Femur (tissue), 1 donor: ENCODE measurements at places on chromosomes 12 and 14.
A peak's percentile ranks its signal among the peaks of the same experiment; 100 is the strongest.

DNA sequence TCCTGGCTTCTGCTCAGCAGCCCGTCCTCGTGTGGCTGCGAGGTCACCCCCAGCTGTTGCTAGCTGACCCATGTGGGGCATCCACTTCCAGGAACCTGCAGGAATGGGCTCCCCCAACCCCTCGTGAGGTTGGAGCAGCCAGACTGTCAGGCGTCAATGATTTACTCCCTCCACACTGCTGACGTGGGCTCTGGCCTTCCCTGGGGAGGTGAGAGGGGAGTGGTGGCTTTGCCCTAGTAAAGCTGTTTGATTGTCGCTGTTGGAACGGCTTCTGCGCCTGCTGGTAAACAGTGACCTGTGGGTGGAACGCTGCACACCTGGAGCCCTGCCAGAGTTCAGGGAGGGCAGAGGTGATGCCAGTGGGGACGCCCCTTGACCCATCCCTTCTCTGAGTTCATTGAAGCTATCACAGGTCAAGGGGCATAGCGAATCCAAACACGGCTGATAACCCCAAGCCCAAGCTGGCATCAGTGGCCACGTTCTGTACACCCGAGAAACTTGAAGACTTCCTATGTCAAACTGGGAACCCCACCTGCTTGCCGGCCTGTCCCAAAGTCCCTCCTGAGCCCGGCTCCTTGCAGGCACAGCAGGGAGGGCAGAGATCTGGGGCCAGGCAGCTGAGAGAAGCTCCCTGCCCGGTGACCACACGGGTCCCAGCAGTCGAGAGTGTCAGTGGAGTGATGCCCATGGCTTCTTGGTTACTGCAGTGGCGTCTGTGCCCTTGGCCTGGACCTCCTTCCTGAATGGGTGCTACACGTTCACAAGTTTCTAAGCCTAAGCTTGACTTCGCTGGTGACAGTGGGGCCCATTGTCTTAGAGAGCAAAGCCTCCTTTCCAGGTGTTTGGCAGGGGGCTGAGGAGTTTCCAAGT is 2.7 kb downstream of the ASPG start:
- DNase-seq: no peak

DNA sequence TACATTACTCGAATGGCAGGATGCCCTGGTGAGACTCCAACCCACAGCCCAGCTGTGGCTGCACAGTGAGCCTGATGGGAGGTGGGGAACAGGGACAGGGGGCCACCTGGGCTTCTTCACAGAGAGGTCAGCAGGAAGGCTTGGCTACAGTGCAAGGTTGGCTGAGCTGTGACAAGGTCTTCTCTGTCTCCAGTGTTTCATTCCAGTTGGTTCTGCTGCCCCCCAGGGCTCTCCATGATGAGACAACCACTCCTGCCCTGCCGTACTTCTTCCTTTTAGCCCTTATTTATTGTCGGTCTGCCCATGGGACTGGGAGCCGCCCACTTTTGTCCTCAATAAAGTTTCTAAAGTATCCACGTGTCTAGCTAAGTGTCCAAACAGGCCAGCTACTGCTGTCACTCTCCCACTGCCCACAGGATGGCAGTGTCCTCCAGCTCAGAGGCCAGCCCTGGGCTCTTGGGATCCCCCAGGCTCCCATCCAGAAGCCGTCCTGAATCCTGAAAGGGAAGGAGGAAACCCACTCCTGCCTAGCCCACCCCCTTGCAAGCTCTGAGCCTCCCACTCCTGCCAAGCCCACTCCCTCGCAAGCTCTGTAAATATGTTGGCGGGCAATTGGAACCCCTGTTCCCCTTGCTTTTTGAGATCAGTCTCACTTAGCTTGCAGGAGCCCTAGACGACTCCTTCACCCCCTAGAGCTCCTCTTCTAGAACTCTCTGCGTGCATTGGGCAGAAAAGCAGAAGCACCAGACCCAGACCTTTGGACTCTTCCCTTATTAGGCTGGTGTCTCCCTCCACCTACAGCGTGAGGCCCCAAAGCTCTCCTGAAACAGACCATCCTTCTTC is 5.4 kb downstream of the C1QL4 start:
- peak; percentile 85 for DNase-seq

DNA sequence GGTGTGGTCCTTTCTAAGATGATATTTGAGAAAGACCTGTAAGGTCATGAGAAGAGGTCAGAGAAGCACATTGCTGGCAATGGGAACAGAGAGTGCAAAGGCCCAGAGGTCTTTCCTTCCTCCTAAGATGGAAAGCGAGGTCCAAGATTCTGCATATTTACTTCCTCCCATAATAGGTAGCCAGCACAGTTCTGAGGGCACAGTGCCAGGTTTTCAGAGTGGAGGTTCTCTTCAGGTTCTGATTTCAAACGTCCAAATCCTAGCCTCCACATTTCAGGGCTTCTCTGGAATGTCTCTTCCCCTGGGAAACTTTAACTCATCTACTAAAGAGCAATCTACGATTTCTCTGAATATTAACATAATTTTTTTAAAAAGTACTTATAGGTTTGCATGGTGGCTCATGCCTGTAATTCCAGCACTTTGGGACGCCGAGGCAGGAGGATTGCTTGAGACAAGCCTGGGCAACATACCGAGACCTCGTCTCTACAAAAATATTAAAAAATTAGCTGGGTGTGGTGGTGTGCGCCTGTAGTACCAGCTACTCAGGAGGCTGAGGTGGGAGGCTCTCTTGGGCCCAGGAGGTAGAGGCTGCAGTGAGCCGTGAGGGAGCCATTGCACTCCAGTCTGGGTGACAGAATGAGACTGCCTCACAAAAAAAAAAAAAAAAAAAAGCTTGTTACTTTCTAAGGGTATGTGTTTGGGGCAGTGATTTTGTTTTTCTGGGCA is 526 bp upstream of the MRPL42 start:
- DNase-seq: peak; percentile 32

DNA sequence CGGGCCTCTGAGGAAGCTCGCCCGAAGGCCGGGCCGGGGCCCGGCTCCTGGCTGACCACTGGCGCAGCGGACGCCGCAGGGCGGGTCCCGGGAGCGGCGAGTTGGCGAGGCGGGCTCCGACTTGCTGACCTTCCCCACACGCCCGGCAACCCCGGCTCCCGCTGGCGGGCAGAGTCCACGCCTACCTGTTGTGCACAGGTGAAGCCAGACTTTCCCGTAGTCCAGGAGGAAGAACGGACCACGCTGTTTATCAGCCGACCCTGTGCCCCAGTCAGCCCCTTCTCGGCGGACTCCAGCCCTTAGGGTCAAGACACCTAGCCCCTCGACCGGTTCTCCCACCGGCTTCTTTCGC is 407 bp downstream of the HEATR5A start:
- peak; percentile 69 for DNase-seq

- DNase-seq: peak; percentile 24
Observed at GRCh38 chr12:84585776-84586395, 326.7 kb downstream of the SLC6A15 start.

DNA sequence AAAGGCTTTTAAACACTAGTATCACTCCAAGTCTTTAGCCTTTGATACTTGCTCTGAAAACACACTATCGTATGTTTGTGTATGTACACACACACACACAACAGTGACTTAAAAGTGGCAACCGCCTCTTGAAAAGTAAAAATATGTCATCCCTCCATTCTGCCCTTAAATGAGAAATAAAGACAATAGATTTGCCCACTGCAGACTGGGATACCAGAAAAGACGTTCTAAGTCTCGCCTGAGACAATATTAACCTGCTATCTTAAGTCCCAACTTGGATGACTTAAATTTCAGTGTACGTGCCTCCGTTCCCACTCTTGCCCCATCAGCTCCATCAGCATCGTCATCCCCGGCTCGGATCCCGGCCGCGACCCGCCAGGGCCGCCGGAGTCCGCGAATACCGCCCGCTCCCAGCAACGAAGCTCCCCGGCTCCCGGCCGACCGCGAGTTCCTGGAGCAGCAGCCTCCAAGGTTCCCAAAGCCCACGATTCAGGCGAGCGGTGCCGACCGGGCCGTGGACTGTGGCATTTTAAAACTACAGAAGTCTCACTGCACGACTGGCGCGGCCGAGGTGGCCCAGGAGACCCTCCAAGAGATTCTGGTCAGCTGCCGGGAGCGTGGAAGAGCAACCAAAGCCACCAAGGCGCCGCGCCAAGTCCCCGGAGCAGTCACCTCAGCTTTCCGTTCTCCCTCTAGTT is 2.8 kb upstream of the ARID2 start:
- no peak for DNase-seq

- DNase-seq: no peak
Observed at GRCh38 chr12:113471619-113472171, at the start of gene LHX5. LHX5 (minus strand) TSS chr12:113471871; CDS start chr12:113471498, 373 bp downstream.

GRCh38 chr12:75554556-75554880 is 43.1 kb upstream of the KRR1 start:
- no peak for DNase-seq

GRCh38 chr14:29663281-29663801 is 264.3 kb downstream of the PRKD1 start:
- no peak for DNase-seq

- no peak for DNase-seq
Observed at GRCh38 chr12:106760184-106760531, 14.3 kb upstream of the RIC8B start.

DNA sequence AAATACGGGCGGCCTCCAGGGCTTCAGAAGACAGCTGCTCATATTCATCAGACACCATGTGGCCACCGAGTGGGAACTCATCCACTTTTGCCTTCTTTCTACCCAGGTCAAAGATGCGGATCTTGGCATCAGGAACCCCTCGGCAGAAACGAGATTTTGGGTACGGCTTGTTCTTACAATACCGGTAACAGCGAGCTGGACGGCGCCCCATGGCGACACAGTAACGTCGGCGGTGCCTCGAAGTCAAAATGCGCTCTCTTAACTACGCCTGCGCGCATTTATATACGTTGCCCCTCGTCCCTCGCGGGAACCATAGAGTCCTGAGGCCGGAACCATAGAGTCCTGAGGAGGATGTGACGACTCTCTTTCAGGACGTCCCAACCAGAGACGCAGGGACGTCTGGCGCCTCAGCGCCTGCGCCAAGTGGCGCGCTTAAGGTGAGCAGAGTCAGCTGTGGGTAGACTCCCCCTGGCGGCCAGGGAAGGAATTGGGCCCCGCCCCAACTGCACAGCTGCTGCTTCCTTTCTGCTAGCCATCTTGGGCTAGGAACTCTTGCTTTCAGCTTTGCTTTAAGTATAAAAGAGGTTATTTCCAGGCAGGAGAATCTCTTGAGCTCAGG is at the start of gene RPL10L:
Gene RPL10L (minus strand): TSS at position 256 of the 619 bp plus-strand sequence. CDS start 45 bp downstream, at position 211.
- no peak for DNase-seq

DNA sequence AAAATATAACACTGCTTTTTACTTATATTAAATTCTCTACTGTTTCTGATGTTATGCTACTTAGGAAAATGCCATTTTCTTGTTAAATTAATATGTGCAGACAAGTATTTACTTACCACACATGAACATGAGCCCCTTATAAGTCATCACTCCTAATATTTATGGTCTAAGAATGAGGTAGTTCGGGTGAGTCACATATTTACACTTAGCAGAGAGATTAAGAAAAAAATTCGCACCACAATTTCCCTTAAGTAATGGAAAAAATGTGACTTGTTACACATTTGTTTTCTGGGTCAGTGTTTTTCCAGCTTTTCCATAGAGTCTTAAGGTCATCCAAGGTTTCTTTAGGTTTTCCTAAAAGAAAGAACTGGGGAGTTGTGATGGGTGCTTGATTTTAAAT is 68.3 kb downstream of the RERG start:
- no peak for DNase-seq

DNA sequence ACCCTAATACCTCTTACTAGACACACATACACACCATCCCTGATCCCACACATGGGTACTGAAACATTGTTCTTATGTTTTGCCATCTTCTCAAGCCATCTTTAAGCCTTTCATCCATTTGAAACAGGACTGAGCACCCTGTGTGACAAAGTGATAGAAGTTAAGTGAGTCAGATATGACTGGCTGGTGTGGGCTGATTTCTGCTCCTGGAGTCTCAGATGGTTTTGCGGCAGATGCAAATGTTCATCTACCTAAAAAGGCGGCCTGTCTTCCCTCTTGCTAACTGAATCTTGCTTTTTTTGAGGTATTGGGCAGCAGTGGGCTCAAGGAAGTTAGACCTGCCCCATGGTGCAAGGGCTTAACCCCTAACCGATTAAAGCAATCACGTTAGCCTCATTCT is 30.4 kb upstream of the PKP2 start:
- no peak for DNase-seq

GRCh38 chr12:121992059-121992879 is 29.4 kb upstream of the BCL7A start:
- peak; percentile 44 for DNase-seq

DNA sequence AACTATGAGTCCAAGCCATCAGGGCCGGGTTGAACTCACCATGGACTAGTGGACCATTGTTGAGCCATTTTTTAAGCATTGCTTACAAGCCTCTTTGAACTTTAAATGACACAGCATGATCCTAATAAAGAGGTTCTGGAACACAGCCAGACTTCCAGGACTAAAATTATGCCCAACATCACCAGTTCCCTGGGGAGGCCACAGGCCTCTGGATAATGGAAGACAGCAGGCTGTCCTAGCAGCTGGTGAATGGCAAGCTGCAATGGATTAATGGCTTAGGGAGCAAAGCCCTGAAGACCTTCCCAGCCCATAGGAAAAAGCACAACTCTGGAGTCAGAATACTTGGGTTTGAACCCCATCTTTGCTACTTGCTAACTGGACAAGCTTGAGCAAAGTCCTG is 71.3 kb downstream of the FLRT2 start:
- no peak for DNase-seq

GRCh38 chr12:1216560-1216959 is 225.5 kb downstream of the ERC1 start:
- no peak for DNase-seq

DNA sequence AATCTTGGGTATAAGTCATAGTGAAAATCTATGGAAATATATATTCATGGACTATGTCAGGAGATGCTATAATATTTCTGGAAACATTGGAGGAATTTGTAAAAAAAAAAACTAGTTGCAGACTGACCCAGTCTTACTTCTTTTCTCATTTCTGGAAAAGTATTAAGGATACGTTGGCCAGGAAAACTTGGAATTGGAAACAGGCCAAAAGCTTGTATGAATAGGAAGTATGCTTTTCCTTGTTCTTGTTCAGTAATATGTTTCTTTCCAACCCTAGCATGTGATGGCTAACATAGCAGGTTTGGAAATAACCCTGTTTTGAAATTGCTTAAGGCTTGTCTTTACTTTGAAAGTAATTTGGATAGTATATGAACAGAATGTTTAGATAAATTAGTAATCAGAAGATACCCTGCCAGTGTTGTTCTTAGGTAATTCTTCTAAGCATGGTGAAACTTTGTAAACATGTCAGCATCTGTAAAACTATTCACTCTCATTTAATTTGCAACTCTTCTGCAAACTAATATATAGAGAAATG is 316.2 kb downstream of the NPAS3 start:
- peak; percentile 61 for DNase-seq

GRCh38 chr12:38977132-38977531 is 71.7 kb upstream of the CPNE8 start:
- no peak for DNase-seq
